ENCODE measurements at places on chromosomes 4 and X. TPM values are rescaled to one million over a fixed set of nuclear protein-coding genes. Genes with fewer than 3 reads are reported as not detected.

DNA sequence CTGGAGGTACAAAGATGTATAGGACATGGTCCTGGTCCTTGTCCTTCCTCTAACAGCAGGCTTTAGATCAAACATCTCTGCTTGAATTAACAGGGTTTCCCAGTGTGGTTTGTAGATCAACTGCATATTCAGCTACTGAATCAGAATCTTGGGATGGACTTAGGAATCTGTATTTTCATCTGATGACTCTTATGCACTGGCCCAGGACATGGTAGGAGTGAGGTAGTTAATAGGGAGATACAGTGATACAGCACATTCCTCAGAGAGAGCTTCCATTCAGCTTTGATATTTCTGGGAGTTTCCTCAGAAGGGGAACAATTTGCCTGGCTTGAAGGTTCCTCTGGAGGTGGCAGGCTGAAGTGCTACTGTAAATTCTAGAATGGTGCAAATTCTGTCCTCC, 203.1 kb downstream of the LARP7 start:
- no peak for DNase-seq

- DNase-seq: no peak
These were observed 202.5 kb upstream of the KLF8 start for GRCh38 chrX:56029691-56030090.

DNA sequence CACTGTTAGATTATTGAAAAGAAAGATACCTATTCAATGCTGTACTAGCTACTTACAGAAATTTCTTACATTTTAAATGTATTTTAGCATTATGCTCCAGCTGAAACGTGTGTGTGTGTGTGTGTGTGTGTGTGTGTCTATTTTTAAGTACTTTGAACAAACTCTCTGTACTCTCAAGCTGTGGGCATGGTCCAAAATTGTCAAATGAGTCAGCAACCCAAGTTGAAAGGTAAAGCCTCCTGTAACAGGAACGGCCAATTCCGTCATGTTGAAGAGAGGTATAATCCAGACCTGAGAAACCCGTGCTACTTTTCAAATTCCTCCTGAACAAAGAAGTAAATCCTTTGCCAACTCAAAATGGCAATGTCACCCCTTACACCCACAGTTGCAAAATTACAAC, 20.5 kb downstream of the MAOB start:
- DNase-seq: no peak

GRCh38 chr4:151865312-151865711, 104.5 kb upstream of the GATB start:
- no peak for DNase-seq

The XAGE1A gene
- total RNA-seq: not detected

DNA sequence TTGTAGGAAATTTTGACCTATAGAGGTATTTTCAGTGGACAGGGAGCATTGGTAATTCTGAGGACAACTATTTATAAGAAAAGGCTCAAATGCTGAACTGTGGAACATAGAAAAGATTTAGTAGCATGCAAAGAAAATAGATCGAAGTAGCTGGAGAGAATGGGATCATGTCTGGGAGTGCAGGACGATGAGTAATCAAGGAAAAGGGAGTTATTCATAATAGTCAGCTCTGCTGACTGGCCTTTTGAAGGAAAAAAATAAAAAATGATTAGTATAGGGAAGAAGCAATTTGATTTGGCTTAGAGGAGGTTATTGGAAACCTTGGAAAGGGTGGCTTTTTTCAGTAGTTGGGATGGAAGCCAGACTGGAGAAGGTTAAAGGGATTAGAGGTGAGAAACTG, 22.9 kb upstream of the ANK2 start:
- no peak for DNase-seq

The ARHGEF38 gene
- not detected for total RNA-seq

The HS3ST1 gene
- 0.37 TPM for total RNA-seq

The OPRPN gene
- total RNA-seq: not detected

GRCh38 chrX:84453351-84454246, 48.7 kb downstream of the HDX start:
- no peak for DNase-seq

The HDAC6 gene
- 177 TPM for total RNA-seq

DNA sequence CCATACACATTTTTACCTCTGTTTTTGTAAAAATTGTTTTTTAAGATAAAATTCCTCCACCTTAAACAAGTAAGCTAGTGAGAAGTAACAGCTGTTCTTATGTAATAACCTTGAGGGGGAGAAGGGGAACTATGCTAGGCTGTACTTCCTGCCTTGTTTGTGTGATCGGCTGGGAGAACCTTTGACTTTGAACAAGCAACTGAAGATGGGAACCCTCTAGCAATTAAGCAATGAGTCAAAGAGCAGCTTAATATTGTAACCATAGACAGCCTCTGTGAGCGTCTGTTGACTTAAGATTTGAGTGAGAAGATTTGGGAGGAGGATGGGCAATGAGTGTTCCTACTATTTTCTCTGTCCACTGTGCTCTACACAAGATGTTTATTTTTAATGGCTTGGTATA, 135.1 kb downstream of the SCLT1 start:
- no peak for DNase-seq

GRCh38 chrX:6708676-6709380, 173.9 kb upstream of the VCX3A start:
- no peak for DNase-seq

DNA sequence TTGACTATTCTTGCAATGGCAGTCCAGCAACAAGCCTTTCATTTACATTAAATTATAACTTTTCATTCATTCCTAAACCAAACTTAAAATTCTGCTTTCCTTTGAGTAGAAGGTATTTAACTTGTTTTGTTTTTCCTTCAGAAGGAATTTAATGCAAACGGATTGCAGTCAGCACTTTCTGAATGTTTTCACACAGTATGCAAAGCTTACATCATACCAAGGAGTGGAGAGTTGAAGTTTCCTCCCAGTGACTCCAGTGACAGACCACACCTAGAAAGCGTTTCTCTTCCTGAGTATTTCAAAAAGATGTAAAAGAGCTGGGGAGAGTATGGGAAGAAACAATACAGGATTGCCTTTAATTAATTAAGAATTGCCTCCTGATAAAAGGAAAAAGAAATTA, 8.1 kb downstream of the EPGN start:
- DNase-seq: no peak

DNA sequence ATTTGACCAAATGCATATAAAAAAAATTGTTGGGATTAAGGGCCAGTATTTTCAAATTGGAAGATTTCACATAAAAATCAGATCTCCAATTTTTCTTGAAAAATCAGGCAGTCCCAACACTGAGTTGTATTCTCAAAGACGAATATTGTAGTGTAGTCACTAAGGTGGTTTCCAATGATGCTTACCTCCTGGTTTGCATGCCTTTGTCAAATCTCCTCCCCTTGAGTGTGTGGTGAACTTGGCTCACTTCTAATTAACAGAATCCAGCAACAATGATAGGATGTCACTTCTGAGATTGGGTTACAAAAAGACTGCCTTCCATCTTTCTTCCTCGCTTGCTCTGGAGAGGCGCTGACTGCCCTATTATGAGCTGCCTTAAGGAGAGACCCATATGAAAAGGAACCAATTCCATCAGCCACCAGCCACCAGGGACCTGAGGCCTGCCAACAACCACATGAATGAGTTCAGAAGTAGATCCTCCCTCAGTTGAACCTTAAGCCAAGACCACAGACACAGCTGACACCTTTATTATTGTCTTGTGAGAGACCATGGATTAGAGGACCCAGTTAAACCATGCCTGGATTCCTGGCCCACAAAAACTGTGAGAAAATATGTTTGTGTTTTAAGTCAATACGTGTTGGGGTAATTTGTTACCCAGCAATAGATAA, 31.2 kb upstream of the TSPAN5 start:
- DNase-seq: no peak

DNA sequence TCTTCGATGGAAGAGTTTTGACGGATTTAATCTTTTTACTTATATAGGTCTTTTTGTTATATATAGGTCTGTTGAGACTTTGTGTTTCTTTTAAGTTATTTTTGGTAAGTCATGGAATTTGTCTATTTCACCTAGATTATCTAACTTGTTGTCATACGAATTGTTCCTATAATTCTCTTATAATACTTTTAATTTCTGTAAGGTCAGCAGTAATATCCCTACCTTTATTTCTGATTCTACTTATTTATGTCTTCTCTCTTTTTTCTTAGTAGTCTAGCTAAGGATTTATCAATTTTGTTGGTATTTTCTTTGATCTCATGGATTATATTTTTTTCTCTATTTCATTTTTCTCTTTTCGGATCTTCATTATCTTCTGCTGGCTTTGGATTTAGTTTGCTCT, 11.6 kb downstream of the SAP30 start:
- no peak for DNase-seq

DNA sequence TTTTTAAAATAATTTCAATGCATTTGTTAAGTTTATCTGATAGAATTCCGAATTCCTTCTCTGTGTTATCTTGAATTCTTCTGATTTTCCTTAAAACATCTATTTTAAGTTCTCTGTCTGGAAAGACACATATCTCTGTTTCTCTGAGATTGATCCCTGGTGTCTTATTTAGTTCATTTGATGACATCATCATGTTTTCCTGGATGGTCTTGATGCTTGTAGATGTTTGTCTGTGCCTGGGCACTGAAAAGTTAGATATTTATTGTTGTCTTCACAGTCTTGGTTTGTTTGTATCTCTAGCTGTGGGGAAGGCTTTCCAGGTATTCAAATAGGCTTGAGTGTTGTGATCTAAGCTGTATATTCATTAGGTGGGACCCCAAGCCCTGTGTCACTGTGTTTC, 1028.8 kb downstream of the GLUD2 start:
- DNase-seq: no peak

DNA sequence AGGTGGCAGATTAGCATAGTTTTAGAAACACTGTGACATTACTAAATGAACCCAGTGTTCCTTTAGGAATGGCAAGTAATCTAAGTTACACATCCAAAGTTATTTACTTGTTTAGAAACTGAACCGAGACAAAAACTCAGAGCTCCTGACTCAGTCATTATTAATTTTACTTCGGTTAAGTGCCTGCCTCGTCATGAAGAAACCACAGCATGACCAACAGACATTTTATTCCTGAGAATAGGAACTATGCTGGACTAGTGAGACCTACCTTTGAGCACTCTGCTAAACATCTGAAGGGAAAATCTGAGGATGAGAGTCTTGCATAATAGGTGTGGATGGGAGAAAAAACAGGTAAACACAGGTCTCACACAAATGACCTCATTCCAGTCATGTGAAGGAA, 2.5 kb downstream of the BEX1 start:
- no peak for DNase-seq

DNA sequence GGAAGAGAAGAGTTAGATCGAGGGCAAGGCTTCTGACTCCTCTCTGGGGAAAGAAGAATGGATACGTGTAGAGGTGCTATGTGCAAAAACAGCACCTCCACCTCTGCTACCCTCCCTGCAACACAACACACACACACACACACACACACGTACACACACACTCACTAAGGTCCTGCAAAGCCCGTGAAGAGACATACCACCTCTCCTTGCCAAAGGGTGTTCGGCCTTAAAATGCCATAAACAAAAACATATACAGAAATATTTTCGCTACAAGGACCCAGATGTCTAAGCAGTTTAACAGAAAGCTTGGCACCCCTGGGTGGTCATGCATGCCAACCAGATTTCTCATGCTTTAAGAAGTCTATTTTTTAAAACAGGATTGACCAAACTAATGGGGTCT, 1.5 kb downstream of the TIFA start:
- DNase-seq: no peak

DNA sequence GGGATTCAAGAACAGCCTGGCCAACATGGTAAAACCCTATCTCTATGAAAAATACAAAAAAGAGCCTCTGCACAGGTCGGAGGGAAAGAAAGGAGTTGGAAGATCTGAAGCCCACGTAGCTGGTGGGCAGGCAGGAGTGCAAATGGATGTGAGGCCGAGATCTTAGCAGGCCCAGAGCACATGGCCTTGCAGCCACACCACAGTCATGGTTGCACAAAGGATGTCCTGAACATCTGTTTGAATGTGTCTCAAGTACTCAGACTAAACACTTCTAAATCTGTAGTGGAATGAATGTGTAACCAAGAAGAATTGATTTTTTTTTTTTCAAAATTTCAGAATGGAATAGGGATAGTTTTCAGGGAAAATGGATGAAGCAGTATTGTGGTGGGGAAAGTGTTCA, 10.8 kb downstream of the CA5B start:
- DNase-seq: no peak

The MAGEA1 gene
- not detected for total RNA-seq

GRCh38 chrX:41095174-41095573, 9.9 kb downstream of the USP9X start:
- DNase-seq: no peak

DNA sequence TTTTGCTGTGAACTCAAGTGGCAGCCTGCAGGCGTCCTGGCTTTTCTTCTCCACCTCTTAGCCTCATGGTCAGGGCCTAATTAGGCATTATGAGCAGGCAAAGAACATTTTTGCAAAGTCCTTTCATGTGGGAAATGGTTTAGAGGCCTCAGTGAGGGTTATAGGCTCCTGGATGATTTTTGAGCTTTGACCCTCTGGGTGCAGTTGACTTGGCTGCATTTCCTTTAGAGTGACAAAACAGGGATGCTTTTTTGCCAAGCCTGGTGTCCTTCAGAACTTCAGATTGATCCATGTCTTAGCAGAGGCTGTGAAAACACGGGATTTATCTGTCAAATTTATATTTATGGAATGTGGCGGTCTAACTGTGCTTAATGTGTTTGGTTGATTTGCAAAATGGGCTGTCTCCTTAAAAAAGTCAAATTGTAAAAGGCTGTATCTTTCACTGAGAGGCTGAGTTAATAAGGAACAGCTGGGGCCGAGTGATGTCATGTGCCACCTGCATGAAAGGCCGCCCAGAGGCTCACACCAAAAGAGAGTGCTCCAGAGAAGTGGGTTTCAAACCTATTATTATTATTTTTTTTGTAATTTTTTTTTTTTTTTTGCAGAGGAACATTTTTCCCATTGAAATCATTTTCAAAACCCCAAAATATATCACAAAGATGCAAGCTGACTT, 192.2 kb upstream of the ARX start:
- no peak for DNase-seq
